ENCODE measurements at places on chromosomes 12 and 14. TPM values are rescaled to one million over a fixed set of nuclear protein-coding genes. Genes with fewer than 3 reads are reported as not detected.

PMCH gene
- total RNA-seq = not detected

CCDC197 gene
- not detected for total RNA-seq

ITGA7 gene
- total RNA-seq = 5.3 TPM

PGF gene
- 14.6 TPM for total RNA-seq

COCH gene
- total RNA-seq = 0.39 TPM

MMP19 gene
- 38.4 TPM for total RNA-seq

RASSF3 gene
- 15.3 TPM for total RNA-seq

DNAI7 gene
- total RNA-seq = not detected

DEPDC4 gene
- total RNA-seq = 6.9 TPM

GYS2 gene
- total RNA-seq = not detected

SLCO1B1 gene
- total RNA-seq = not detected

RBP5 gene
- not detected for total RNA-seq

Data from epithelial cell of alveolus of lung (primary cell).